ENCODE measurements at places on chromosomes 4 and X.

GRCh38 chrX:78075787-78076389, 28.2 kb upstream of the PGK1 start:
- peak; percentile 11 for DNase-seq

- no peak for DNase-seq
These were observed 84.5 kb upstream of the ATXN3L start for GRCh38 chrX:13404364-13404763.

GRCh38 chr4:189510601-189511000, 430.1 kb upstream of the FRG1 start:
- DNase-seq: no peak

- DNase-seq: no peak
These were observed 122.5 kb downstream of the IRF2 start for GRCh38 chr4:184351560-184352451.
